ENCODE measurements at places on chromosomes 1 and 21.

GRCh38 chr1:240086726-240087125 lies 5.0 kb upstream of the FMN2 start:
- DNase-seq: no peak

GRCh38 chr1:92980732-92981647 lies 19.7 kb upstream of the DIPK1A start:
- DNase-seq: no peak

DNA sequence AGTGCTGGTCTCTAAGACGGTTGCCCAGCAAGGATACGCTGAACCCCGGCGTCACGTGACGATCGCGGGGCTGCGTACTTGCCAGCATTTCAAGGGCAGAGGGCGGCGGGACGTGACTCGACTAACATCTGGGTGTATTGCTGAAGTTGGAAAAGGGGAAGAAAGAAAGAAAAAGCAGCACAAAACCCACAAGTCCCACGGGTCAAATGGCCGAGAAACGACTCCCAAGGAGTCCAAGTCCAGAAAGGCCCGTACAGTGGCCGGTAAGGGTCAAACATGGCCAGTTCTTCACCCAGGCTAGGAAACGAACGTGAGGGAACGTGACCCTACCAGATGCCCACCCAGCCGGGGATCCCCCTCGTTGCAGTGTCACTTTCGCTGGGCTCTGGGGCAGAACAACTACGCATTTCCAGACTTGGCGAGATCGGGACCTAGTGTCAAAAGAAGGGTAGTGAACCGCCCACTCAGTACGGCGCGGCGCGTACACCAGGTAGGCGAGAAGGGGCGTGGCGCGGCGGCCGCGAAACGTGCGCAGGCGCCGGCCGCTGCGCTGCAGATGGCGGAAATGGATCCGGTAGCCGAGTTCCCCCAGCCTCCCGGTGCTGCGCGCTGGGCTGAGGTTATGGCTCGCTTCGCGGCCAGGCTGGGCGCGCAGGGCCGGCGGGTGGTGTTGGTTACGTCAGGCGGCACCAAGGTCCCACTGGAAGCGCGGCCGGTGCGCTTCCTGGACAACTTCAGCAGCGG lies at the start of the genes PPCS and ZMYND12:
Gene PPCS, plus strand, starts transcription at position 534 of the 744 bp plus-strand sequence. Its CDS starts 23 bp downstream, at position 557.
Gene ZMYND12, minus strand, starts transcription at position 13 of the 744 bp plus-strand sequence. CDS start 25 bp downstream, outside the sequence.
- DNase-seq: peak; percentile 38

DNA sequence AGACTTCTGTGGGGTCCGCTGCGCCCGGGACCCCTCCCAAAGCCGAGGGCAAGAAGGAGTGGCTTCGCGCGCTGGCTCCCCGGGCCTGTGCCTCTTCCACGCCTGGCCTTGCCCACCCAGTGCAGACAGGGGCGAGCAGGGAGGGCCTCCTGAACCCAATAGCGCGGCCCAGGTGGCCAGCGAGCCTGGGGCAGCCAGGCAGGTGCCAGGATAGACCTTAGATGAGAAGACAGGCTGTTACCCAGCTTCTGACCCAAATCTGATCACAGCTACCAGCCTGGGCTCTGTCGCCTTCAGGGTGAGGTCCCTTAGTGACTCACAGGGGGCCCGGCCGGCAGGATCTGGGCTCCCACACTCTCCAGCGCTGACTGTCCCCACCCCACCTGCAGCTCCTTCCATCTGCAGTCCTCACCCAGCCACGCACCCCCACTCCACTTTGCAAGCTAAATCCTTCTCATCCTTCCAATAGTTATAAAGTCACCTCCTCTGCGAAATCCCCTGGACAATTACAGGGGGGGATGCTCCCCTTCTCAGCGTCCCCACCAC lies 9.6 kb downstream of the CLEC20A start:
- DNase-seq: no peak

GRCh38 chr1:181863006-181863405 lies 198.5 kb downstream of the ZNF648 start:
- no peak for DNase-seq

- no peak for DNase-seq
Observed at GRCh38 chr1:201072922-201073321, 39.3 kb downstream of the CACNA1S start.

GRCh38 chr1:91736715-91737615 lies 149.0 kb downstream of the TGFBR3 start:
- DNase-seq: peak; percentile 92

Measured in HS-27A (cell line).